ENCODE measurements at places on chromosomes 12 and 14.

DNA sequence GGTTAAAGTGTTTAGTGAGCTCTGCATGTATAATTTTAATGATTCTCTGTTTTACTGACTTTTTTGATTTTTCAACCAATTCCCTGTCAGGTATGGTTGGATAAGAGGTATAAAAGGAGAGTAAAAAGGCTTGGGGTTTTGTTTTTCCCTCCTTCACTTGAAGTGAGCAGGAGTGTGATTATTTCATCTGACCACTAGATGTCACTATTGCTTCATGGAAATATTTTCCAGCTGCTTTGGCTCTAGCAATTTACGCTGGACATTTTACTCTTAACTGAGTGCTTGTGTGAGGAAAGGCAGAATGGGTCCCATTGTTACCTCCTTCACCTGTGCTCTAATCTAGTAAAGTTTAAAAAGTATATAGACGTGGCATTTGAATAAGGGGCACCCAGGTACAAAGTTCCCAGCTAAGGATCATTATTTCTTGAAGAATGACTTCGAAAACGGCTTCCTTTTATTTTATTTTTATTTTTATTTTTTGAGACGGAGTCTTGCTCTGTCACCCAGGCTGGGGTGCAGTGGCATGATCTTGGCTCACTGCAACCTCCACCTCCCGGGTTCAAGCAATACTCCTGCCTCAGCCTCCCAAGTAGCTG is 66.5 kb downstream of the TBC1D30 start:
- DNase-seq, result peak; percentile 48

- no peak for DNase-seq
These were observed 505.9 kb downstream of the SLC16A7 start for GRCh38 chr12:60101715-60102114.

DNA sequence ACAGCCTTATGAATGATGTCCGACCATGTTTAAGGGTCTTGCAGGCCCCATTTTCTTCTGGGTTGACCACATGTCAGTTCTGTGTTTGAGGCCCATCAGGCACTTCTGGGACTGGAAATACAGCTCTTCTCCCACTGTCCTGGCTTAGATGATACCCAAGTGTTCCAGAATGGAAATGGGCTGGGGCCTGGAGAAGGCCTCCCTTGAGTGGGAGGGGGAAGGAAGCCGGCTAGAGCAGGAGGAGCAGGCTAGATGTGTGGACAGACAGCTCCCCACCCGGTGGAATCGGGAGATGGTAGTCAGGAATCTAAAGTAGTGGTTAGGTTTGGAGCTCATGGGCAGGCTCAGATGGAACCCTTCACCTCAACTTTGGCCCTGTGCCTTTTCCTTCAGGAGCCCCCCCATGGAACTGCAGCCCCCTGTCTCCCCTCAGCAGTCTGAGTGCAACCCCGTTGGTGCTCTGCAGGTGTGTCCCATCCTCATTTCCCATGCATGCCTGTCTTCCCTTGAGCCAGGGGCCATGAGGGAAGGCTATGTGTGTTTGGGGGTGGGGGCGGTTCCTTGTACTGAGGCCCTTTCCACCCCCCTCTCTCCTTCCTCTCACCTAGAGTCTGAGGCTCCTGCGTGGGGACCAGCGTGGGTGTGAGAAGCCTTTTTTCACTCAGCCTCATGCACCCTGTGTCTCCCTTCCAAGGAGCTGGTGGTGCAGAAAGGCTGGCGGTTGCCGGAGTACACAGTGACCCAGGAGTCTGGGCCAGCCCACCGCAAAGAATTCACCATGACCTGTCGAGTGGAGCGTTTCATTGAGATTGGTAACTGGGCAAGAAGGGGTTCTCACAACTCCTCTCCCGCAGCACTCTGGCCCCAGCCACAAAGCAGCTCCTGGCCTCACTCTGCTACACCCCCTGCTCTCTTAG is 3.0 kb downstream of the NPFF start:
- no peak for DNase-seq

- DNase-seq, result no peak
These were observed 129.0 kb upstream of the MED13L start for GRCh38 chr12:116406529-116406928.

- peak; percentile 71 for DNase-seq
These were observed 8.7 kb upstream of the SPATS2 start for GRCh38 chr12:49358483-49359141.

DNA sequence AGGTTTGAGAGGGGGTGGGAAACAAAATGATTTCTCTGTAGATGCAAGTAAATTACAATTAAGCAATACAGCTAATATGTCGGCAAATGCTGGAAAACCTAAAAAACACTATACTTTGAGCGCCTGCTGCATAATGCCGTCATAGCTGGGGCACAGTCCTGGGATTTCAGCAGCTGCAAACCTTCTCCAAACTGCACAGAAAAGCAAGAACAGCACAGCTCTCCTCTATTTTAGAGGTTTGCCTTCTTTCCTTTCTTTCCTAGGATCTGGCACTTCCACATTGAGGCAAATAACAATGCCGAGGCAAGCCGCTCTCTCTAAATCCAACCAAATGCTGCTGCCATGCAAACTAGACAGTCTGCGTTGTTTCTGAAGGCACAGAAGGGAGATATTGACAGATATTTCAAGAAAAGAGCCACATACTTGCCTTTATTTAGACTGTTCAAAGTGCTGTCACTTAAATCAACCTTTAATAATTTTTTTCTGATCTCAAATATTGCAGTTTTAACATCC is 287.1 kb upstream of the G2E3 start:
- no peak for DNase-seq

DNA sequence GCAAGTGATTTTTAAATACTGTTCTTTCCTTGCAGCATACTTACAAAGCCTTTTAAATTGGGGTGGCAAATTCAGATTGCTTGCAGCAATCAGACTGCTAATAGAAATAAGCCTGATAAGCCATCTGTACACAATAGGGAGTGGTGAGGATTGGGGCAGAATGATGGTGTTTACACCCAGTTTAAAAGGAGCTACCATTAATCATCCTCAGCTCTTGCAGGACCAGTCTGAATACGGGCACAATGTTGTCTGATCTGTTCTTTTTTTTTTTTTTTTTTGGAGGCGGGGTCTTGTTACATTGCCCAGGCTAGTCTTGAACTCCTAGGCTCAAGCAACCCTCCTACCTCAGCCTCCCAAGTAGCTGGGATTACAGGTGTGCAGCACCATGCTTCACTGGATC is 50.1 kb upstream of the REP15 start:
- DNase-seq, result no peak

GRCh38 chr12:7787574-7788293 is 1.5 kb upstream of the NANOG start:
- DNase-seq, result no peak

GRCh38 chr12:116361414-116362223 is 84.1 kb upstream of the MED13L start:
- no peak for DNase-seq

GRCh38 chr14:90409209-90409730 is 12.4 kb downstream of the CALM1 start:
- no peak for DNase-seq

GRCh38 chr12:31444736-31445135 is 118.8 kb upstream of the SINHCAF start:
- DNase-seq, result no peak

- DNase-seq, result no peak
These were observed 458 bp upstream of the DCTN2 start for GRCh38 chr12:57547288-57548012.

DNA sequence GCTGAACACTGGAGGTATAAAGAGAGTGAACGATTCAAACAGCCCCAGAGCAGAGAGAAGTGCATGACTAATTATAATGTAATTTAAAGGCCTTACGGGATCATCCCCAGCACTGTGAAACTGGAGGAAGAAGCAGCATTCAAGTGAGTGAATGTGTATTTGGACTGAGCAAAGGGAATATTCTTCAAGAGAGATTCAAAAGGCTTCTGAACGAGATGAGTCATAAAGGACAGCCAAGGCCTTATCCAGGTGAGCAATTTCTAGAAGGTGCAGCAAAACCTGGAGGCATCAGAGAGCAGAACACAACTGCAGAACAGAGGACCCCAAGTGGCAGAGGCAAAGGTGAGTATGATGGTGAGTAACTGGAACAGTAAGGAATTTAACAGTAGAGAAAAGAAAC is 127.2 kb downstream of the BCAT1 start:
- DNase-seq, result no peak

DNA sequence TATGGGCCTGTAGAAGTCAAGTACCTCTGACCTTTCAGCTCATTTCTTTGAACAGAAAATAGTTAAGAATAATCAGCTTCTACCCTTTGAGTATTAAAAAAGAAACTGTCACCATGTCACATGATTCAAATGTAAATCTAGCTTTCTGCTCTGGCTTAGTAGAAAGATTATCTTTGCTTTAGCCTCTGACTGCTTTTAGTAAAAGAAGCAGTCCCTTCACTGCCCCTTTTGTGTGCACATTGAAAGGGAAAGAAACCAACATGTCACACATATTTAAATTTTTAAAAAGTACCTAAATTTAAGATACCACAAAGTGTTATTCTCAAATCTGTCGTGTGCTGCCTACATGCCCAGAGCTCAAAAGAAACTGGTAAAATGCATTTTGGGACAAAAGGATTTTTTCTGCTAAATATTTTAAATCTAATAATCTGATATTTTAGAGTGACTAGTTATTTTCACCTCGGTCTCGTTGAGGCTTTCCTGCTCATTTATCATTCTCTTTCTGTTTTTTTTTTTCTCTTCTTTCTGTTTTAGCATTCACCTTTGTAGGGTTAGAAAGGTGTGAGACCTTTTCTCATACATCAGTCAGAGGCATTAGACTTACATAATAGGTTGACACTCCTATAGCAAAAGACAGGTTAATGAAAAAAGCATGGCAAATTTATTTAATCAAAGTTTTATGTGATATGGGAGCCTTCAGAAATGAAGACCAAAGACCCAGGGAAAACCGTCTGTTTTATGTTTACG is 41.3 kb downstream of the SLC16A7 start:
- DNase-seq, result no peak

DNA sequence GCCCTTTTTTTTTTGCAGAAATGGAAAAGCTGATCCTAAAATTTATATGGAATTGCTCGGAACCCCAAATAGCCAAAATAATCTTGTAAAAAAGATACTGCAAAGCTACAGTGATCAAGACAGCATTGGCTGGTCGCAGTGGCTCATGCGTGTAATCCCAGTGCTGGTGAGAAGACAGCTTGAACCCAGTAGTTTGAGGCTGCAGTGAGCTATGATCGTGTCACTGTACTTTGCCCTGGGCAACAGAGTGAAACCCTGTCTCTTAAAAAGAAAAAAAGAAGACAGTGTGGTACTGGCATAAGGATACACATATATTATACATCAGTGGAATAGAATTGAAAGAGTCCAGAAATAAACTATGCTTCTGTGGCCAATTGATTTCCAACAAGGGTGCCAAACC is 5.4 kb downstream of the ITGB7 start:
- no peak for DNase-seq

GRCh38 chr12:42707312-42708226 is 118.0 kb upstream of the PRICKLE1 start:
- no peak for DNase-seq

GRCh38 chr12:53781228-53781801 is 29.5 kb upstream of the CISTR start:
- DNase-seq, result no peak

Data from NCI-H2081 (cell line).